Immature natural killer cell (primary cell): ENCODE measurements at places on chromosomes 13 and 19.
A peak's percentile ranks its signal among the peaks of the same experiment; 100 is the strongest.

GRCh38 chr19:3517638-3518037, 11.5 kb downstream of the FZR1 start:
- DNase-seq, result no peak

GRCh38 chr19:40284501-40285352, at the start of gene AKT2:
Gene AKT2 (minus strand): TSS chr19:40285345. CDS start chr19:40265267, 20,078 bp downstream.
- DNase-seq, result peak; percentile 87

- no peak for DNase-seq
Observed at GRCh38 chr19:48646722-48647216, 782 bp upstream of the CA11 start.

DNA sequence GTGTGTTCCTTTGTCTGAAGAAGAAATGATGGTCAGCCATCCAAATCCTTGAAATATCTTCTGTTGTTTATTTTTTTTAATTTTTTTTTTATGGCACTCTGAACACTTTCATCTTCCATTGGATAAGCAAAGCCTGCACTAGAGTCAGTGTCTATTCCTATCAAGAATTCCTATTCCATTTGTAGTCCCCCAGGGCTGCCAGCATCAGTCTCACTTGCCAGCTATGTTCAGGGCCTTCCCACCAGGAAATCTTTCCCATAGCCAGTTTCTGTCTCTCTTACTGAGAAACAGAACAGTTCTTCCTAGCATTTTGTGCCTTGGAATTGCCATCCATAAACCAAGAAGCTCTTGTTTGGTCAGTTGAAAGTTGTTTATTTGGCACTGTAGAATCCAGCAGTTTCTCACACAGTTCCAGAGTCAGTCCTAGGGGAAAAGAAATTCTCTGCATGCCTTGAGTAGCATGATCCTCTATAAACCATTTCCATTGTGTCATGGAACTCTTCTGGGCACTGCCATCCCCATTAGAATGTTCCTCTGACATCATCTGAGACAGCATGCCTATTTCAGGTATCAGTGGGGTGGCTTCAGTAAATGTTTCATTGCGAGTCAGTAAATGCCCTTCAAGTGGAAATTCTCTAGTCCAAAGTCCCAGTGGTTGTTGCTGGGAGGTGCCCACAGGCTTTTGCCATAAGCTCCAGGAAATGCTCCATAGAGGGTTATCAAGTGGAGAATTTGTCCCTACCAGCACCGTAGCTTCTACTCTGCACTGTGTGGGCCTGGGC, 18.7 kb upstream of the SPRYD7 start:
- no peak for DNase-seq

DNA sequence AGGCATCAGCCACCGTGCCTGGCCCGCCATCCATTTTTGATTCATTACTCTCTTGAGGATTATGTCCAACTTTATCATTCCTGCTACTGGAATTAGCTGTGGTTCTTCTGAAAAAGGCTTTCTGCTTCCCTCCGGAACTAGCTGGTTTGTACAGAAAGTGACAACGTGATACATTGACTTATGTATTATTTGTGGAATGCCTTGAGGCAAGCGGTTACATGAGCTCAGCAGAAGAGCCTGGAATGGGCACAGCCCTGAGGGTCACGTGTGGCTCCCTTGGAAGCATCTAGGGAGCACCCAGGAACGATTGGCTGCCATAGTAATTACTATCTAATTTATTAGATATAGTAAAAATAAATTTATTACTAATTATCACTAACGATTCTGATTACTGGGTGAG, 14.4 kb upstream of the RETN start:
- no peak for DNase-seq

DNA sequence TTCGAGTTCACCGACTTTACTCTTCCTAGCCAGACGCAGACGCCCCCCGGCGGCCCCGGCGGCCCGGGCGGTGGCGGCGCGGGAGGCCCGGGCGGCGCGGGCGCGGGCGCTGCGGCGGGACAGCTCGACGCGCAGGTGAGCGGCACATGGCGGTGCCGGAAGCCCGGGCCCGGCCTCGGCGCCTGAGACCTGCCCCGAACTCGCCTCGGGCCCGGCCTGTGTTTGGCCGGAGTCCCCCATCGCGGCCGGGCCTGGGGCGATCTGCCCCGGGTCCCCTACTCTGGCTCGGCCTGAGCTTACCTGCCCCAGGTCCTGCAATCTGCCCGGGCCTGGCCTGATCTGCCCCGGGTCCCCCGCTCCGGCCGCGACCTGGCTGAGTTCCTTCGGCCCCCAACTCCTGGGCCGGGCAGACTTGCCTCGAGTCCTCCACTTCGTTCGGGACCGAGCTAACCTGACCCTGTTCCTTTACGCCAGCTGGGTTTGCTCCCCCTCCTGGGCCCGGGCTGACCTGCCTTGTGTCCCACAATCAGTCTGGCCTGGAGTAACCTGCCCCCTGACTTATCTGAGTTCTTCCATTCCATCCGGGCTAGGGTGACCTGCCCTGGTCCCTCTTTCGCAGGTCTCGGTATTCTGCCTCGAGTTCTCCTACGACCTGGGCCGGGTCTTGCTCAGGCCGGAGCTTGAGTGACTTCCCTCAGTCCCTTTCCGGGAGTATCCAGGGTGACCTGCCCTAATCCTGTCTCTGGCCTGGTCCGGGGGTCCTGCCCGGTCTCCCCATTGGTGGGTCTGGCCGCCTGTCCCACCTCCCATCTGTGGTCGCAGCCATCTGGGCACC, 764 bp downstream of the UPF1 start:
- DNase-seq, result no peak

- DNase-seq, result no peak
Observed at GRCh38 chr19:28489126-28489660, 723.8 kb downstream of the UQCRFS1 start.

- DNase-seq, result no peak
Observed at GRCh38 chr13:28094306-28094705, 6.1 kb downstream of the FLT3 start.

GRCh38 chr13:105965910-105966309, 569.6 kb downstream of the EFNB2 start:
- no peak for DNase-seq

DNA sequence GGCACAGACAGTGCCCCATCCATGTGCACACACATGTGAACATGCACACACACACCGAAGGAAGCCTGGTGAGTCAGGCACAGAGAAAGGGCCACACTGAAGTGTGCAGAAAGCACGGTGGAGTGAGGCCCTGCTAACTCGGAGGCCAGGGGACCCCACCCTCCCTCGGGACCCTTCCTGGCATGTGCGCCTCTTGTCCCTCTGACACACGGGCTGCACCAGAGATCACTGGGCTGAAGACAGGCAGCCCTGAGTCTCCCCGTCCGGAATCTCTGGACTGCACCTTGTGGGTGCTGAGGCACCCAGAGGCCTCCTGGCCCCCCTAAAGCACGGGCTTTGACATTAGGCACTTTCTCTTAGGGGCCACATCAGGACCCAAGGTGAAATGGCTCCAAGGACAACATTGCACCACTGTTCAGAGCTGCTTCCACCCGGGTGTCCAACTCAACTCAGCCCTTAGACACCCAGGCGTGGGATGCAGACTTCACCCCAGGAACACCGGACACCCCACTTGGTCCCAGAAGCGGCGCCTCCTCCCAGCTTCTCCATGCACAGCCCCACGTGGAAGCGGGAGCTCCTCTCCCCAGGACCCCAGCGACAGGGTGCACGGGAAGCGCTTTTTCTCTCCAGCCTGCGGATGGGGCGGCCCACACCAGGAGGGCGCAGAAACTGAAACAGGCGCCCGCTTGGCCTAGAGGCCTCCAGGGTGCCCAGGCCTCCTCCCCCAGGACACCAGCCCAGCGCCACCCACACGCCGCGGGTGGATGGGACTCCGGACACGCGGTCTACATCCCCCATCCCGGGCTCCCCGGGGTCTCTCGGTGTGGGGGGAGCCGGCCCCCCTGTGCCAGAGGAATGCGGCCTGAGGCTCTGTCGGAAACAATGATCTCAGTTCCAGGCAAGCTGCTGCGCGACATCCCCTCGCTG, 90.2 kb downstream of the SPACA7 start:
- no peak for DNase-seq
